GM23248 (cell line): ENCODE measurements at places on chromosomes 12 and 14. TPM values are rescaled to one million over a fixed set of nuclear protein-coding genes. Genes with fewer than 3 reads are reported as not detected.

The BCL2L14 gene
- total RNA-seq, result not detected in 2 replicates

DNA sequence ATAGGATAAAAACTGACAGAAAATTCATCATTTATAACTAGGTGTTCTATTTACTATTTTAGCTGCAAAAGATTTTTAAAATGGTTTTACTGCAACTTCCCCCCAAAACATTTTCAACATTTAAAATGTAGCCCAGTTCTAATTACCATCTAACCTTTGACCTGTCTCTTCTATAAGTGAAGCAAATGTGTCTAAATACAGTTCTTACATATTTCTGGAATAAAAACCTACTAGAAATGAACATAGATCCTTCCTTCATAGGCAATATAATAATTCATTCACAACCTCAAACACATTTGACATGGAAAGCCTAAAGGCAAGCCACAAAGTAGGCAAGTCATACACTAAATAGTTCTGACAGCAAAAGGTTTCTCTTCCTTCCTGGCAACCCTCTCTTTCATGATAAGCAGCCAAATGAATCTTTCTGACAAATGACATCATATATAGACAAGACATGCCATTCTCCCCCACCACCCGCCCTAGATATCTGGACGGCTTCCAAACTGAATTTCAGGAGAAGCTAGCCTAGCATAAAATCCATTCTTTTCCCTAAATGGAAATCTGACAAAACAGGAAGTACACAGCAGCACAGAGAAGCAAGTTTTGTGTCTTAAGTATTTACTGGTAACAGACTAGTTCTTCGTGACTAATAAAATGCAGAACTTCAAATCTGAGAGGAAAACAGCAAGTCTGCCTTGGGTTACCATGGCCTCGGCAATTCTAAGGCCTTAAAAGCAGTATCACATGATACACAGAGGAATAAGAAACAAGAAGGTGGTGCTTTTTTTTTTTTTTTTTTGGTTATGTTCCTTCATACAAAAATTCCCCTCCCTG, 17.2 kb upstream of the ARID4A start:
- H3K36me3 ChIP-seq, result peaks cover 32% of the 10 kb centered on the region
- H3K27me3 ChIP-seq, result no peaks in the 10 kb centered on the region
- DNase-seq, result peak; percentile 85
- H3K27ac ChIP-seq, result peak overlapping the region; percentile 87
- peak overlapping the region; percentile 27 for H3K4me3 ChIP-seq

- DNase-seq, result peak; percentile 91
- 0 out of 2 replicates have a peak, but pooled peaks cover 4% of the 10 kb centered on the region for H3K36me3 ChIP-seq
- H3K27ac ChIP-seq, result peak overlapping the region; percentile 53
- H3K27me3 ChIP-seq, result no peaks in the 10 kb centered on the region
- peak overlapping the region; percentile 20; the same call in 1 of the 2 replicates for H3K4me3 ChIP-seq
Measured at GRCh38 chr14:103594265-103594664, 31.5 kb downstream of the COA8 start.

The CLEC12A gene
- not detected in 2 replicates for total RNA-seq

The HHIPL1 gene
- 11.3 and 19.2 TPM in 2 replicates for total RNA-seq

DNA sequence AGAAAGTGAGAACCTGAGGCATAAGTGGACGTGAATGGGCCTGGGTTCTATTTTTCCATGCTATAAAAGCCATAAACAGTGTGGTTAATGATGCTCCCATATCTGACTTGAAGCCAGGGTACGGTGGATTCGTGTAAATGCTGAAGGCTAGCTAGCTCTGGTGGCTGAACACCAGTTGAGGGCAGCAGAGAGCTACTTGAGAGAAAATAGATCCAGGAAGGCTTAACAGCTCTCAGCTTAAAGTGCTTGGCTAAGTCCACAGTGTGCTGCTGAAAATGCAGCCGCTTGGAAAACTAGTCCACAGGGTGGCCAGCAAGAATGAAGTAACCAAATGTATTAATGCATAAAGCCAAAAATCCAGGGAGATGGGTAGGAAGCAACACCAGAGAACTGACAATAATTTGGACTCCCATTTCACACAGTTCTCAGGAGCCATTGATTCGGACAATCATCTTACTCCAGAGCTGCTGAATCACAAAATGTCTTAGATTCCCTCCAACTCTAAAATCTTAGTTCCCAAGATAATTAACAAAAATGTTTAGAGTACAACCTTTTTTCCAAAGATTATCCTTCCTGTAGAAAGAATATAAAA, 15.0 kb upstream of the FOXG1 start:
- H3K4me3 ChIP-seq, result no peak overlapping the region
- no peaks in the 10 kb centered on the region for H3K36me3 ChIP-seq
- no peaks in the 10 kb centered on the region for H3K4me1 ChIP-seq
- peaks cover 23% of the 10 kb centered on the region for H3K27me3 ChIP-seq
